ENCODE measurements at places on chromosomes 13 and 19.

- DNase-seq = no peak
Observed at GRCh38 chr13:64234255-64234654, 2818.6 kb upstream of the PCDH20 start.

DNA sequence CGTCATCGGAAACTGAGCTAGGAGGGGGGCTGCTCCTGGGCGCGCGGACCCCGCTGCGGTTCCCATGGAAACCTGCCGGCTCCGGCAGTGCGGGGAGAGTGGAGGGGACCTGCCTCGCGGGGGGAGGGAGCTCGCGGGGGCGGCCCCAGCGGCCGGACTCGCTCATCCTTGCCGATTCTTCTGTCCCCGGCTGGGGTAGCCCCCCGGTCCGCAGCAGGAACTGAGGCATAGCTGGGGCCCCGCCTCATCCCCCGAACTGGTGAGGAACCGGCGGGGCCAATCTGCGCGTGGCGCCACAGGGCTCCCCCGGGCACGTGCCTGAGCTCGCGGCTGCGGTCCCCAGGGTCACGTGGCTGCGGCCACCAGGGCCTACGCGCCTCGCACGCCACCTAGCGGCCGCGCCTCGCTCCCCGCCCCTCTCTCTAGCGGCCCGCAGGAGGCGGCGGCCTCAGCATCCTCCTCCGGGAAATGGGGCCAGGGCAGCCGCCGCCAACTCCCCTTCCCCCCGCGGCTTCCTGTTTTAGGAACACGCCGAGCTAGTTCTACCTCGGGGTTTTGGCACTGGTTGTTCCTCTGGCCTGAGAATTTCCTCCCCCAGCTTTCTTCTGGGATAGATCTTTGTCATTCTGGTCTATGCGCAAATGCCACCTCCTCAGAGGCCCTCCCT, 1.7 kb upstream of the ELAVL3 start:
- peak; percentile 93 for DNase-seq

GRCh38 chr19:31274251-31275067, 74.8 kb downstream of the TSHZ3 start:
- DNase-seq = no peak

DNA sequence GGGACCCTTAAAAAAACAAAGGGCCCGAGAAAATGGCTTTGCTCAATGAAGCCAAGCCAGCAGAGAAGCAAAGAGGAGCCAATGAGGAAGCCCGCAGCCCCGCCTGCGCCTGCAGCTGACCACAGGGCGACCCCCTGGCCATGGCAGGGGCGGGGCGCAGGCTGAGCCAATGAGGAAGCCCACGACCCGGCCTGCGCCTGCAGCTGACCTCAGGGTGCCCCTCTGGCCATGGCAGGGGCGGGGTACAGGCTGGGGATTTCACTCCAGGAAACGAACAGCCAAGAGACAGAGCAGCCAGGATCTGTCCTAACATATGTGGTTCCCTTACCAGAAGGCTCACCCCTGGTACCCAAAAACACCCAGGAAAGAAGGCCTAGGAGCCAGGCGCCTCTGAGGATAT, 101.4 kb downstream of the STK24 start:
- DNase-seq = no peak

GRCh38 chr19:47475465-47475864, 3.8 kb upstream of the SLC8A2 start:
- no peak for DNase-seq

All from osteocyte (in vitro differentiated cells).